ENCODE measurements at places on chromosomes 2 and 18.

GRCh38 chr18:76720683-76721082, 101.7 kb upstream of the ZNF236 start:
- no peak for DNase-seq

GRCh38 chr2:224110811-224111210, 71.7 kb upstream of the SERPINE2 start:
- DNase-seq: no peak

DNA sequence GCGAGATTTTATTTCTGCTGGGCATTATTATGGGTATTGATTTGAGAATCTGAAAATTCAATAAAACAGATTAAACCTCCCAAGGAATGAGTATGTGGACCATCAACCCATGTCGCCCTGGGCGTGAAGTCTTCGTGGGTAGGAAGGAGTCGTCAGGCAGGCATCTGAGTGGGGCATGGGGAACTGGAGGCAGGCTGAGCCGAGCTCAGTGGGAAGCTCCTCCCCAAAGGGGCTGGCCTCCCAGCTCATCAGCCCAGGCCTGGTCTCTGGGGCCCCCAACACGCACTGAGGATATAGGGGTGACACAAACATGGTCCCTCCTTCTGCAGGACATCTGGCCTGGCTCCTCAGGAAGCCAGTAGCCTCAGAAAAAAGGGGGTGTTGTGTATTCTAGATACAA, 265.2 kb downstream of the TFCP2L1 start:
- DNase-seq: no peak

DNA sequence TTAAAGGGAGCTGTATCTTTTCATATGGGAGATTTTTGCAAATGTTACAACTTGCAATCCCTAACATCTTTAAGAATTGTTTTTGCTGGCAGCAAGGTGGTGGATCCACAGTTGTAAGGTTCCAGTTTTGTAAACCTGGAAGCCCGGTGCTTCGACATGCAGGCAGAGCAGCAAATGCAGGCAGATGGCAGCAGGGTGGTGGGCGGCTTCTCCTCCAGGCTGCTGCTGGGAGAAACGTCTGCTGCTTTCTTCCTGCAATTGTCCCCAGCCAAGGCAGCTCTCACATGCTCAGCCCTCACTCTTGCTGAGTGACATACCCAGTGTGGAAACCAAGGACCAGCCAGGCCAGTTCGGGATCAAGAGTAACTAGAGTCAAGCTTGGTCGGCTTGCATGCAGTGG, 166.0 kb downstream of the SEPTIN10 start:
- DNase-seq: no peak

- DNase-seq: no peak
Observed at GRCh38 chr2:65377556-65378192, 54.7 kb downstream of the SPRED2 start.

GRCh38 chr18:23982155-23983079, 32.1 kb upstream of the TTC39C start:
- DNase-seq: no peak

- no peak for DNase-seq
Observed at GRCh38 chr2:113012436-113013335, 7.4 kb downstream of the IL36A start.

DNA sequence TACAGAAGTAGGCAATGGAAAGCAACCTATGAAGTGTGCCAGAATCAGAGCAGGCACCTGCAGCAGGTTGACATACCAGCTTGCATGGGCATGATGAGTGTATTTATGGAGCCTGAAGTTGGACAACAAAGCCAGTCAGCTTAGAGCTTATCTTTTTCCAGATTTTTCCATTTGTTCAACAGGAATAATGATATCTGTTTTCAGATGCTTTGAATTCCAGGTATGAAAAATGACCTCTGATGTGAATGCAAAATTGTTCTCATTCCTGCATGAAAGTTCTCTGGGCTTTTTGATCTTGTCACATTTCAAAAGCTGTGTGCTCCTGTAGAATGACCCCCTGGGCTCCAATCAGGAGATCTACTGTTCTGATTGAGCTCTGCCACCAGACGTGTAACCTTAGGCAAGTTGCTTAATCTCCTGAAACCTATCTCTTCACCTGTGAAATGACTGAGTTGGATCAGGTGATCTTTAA, 38.2 kb upstream of the VIT start:
- DNase-seq: no peak

DNA sequence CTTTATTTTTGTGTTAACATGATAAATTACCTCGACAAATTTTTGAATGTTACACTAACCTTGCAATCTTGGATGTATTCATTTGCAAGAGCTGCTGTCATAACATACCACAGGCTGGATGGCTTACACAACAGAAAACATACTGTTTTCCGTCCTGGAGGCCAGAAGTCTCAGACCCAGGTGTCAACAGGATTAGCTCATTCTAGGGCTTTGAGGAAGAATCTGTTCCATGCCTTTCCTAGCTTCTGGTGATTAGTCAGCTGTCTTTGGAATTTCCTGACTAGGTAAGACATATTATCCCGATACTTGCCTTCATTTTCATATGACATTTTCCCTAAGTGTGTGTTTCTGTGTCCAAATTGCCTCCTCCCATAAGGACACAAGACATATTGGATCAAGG, 188.6 kb upstream of the CDH19 start:
- no peak for DNase-seq

GRCh38 chr2:75140288-75140687, 59.0 kb downstream of the TACR1 start:
- DNase-seq: no peak

DNA sequence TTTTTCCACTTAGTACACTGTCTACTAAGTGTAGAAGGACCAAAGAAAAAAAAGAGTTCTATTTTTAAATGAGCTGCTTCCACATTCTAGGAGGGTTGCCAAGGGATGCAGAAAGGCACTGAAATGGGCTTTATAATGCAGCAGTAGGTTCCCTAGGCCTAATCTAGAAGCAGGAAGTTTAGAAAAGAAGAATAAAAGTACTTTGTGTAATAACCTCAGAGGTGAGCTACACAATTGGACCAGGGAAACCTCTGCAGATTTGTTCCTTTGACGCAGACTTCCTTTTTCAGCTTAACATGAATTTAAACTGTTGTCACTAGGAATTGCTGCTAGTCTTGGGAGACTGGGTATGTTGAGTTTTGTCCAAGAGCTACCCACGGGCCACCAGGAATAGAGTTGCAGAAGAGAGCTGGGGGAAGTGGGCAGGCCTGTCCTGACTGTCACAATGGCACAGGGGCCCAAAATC, 34.6 kb upstream of the RAB1A start:
- DNase-seq: no peak

DNA sequence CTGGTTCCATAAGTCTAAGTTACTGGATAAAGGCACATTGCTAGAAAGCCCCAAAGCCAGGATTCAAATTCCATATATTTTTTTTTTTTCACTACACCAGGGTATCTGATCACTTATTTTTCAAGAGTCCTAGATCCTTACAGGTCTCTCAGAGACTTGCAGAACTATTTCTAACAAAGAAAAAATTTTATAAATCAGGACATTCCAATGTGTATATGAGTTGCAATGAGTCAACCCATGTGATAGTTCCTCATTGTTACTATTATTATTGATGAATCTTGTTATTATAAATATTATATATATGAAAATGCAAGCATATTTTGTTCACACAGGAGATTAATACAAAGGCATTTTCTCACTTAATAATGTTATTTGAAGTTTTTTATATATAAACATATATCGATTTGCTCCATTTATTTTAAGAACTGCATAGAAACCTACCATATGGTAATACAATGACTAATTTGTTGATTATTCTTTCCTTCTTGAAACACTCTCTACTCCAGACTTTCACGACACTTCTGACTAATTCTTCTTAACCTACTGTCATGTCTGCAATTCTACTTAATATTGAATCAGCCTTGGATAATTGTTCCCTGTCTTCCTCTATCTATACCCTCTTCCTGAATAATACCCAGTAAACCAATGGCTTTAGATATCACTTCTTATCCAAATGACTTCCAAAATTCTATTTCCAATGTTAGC, 968.4 kb upstream of the NRXN1 start:
- no peak for DNase-seq

DNA sequence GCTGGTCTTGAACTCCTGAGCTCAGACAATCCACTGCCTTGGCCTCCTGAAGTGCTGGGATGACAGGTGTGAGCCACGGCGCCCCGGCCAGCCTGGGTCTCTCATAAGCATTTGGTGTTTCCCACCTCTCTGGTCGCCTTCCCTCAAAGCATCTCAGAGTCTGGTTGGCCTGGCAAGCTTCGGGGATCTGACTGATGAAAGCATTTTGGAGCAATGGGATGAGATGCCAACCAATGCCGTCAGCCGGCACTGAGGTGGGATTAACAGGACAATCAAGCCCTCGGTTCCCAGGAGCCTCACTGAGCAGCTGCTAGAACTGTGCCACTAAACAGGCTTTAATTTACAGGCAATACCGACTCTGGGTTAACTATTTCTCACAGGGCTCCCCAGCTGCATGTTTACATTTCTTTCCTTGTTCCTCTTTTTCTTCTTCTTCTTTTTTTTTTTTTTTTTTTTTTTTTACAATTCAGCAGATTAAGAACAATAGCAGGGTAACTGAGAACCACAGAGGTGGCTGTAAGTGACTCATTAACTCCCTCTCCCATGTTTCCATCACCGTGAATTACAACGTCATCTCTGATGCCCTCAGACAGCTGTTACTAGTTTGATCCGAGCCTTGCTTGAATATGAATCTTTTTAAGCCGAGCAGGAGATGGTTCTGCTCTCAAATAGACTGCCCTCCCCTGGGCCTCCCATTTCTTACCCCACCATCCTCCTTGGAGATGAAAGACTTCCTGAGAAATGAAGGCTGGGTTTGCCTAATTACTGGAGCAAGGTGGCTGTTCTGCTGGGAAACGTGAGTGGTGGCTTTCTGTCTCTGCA, 37.9 kb downstream of the ODC1 start:
- DNase-seq: no peak

- DNase-seq: no peak
Observed at GRCh38 chr2:167048829-167049228, 160.5 kb downstream of the XIRP2 start.

DNA sequence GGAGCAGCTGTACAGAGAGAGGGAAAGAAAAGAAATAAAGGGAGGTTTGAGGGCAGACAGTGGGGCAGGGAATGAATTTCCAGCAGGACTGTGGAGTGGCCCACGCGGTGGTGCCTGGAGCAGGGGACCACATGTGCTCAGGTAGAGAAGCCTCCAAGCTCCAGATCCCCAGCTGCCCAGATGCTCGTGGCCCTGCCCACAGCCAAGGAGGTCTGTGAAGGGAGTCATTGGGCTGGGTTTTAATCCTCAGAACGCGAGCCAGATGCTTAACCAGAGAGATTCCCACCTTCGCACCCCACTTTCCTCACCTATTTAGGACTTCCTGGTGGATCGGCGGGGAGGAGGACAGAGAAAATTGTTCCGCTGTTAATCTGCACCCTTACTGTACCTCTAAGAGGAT, 369.4 kb downstream of the PARD3B start:
- DNase-seq: no peak

- no peak for DNase-seq
Observed at GRCh38 chr2:134107402-134107801, 146.5 kb upstream of the MGAT5 start.

GRCh38 chr2:217691920-217692666, 310.7 kb downstream of the TNS1 start:
- DNase-seq: no peak

DNA sequence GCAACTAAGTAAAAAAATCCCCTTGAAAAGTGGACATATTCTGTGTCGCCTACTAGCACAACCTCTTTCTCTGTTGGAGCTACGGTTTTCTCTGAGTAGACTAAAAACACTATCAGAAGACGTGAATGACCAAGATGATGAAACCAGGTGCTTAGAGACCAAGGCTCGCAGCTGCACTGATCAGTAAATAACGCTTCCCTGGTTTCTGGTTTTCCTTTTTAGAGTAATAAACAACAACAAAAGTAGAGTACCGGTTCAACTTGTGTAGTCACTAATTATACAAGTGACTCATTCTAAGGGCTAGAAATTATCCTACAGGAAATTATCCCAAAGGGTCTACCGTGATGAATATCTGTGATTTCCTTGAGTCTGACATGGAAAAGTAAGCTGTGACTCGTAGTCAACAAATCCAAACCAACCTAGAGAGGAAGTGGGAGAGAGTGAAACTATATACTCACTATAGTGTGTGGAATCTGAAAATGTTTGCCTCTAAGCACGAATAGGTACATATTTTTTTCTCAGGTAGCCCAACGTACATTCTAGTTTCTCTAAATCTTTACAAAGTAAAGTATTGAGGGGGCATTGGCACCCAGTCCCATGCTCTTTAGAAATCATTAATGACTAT, 17.8 kb downstream of the RASGRP3 start:
- no peak for DNase-seq

DNA sequence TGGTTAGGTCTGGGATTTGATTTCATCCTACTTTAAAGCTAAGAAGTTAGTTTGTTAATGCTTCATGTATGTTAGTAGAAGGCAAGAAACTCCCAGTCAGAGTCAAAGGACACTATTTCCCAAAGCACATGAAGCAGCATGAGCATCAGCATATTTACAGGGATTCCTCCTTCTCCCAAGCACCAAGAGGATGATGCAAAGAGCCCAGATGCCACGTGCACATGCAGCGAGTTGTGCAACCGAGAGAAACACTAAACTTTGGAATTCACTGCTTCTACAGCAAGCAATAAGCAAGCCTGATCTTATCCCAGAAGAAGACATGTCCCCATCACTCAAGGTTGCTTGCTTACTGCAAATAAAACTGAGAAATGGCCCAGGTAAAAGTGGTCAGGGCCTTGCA, 32.5 kb downstream of the CPO start:
- DNase-seq: no peak

DNA sequence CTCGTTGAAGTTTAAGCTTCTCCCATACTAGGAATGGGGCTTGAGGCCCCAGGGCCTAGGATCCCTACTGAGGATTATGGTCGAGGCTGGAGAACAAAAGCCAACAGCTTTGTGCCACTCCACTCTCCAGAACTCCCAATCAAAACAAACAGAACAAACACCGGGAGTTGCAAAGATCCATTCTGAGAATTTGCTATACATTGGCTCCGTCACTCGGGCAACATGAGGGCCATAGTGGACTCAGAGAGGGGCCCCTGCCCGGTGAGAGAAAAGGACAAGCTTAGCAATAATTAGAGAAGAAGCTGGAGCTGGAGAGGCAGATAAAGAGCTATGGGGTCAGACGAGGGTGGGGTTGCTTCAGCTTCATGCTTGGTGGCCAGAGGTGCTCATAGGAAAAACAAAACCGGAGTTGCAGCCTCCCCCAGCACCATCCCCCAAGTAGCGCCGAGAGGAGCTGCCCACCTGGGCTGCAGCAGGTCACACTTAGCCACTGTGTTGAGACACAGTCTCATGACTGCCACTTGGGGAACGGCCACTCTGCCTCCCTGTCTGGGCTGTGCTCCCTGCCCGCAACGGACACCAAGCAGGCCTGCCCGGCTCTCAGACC, 142.3 kb upstream of the HAAO start:
- DNase-seq: no peak

- DNase-seq: no peak
Observed at GRCh38 chr2:226023383-226023782, 623.9 kb downstream of the NYAP2 start.

DNA sequence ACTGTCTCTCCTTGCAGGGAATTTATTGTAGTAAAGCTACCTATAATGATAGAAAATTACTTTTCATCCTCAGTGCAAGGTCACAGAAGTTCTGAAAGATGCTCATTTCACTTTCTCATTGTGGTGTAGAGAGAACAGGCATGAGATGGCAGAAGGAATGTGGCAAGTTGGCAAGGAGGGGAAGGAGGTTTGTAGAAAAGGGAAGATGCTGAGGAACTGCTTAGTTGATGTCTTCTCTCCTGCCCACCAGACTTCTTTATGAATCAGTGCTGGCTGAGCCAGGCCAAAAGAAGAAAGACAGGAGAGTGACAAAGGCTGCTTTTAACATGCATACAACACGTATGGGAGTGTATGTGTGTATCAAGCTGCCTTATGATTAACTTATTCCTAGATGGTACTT, 164.4 kb downstream of the PRPF40A start:
- DNase-seq: no peak

- no peak for DNase-seq
Observed at GRCh38 chr2:215878476-215879063, 134.8 kb downstream of the MREG start.

Data from stimulated activated CD4-positive, alpha-beta T cell treated with anti-CD3 and anti-CD28 coated beads, Interleukin-1b, Interleukin-23, amount 100 ng/mL, for 4 hours (primary cell).